B cell (primary cell): ENCODE measurements at places on chromosomes 4 and X.

DNA sequence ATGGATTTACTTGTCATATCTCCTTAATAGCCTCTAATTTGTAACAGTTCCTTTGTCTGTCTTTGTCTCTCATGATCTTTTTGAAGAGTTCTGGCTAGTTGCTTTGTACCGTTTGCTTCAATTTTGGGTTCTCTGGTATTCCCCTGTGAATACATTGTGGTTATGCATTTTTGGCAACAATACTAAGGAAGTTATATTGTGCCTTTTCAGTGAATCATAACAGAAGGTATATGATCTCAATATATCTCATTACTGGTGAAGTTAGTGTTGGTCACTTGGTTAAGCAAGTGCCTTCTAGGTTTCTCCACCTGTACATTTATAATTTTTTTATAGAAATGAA, 48.6 kb downstream of the DCLK2 start:
- peak; percentile 50 for DNase-seq

DNA sequence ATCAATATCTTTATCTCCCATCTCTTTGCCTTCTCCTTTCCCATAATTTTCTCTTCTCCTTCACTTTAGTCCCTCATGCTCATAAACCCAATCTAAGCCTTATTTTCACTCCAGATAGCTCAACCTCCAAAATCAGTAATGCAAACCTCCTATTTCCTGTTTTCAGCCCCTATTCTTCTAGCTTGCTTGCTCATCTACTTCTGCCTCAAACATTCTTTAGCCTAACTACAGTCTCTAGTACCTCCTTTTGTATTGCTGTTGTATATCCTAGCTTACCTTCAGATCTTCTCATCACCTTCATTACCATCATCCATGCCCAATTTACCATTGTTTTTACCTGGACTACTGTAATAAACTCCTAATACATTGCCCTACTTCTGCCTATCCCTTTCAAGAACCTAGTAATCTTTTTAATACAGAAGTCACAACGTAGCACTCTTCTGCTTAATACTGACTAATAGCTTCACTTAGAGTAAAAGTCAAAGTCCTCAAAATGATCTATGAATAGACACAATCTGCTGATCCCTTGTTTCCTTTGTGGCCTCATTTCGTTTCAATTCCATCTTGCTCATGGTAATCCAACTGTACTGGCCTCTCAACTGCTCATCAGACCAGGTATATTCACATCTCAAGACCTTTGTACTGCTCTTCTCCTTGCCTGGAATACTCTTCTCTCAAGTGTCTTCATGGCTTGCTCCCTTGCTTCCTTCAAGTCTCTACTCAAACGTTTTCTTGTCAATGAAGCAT, 123.4 kb downstream of the FAM13A start:
- no peak for DNase-seq

DNA sequence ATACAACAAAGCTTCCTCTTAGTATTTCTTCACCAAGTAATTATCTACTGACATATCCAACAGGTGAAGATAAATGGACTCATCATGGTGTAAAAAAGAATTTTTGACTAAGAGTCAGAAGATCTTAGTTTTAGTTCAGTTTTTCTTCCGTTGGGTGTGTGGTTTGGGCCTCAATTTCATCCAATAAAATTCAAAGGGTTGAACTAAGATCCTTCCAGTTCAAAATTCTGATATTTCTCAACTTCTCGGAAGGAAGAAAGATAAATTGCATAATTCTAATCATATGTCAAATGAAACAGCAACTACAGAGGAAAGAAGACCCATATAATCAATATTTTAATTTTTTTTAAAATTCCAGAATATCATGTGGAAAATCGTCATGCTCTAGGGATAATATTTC, 192.7 kb downstream of the SPRY1 start:
- no peak for DNase-seq

DNA sequence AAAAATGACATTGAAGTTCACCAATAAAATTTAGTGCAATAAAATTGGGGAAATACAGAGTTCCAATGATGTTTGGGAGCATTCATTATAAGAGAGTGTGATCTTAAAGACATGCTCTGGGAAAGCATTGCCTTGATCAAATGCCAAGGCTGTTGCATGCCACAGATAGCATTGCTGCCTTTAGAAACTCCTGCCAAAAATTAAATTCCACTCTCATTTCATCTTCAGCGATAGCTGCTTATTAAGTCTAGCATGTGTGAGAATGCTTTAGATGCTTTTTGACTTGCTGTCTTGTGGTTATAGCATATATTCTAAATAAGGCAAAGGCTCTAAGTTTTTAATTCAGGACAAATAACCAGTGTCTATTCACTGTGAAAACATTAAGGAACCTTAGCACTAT, 49.3 kb downstream of the NPNT start:
- DNase-seq = no peak

GRCh38 chr4:6425336-6425735, 47.1 kb downstream of the PPP2R2C start:
- DNase-seq = no peak

DNA sequence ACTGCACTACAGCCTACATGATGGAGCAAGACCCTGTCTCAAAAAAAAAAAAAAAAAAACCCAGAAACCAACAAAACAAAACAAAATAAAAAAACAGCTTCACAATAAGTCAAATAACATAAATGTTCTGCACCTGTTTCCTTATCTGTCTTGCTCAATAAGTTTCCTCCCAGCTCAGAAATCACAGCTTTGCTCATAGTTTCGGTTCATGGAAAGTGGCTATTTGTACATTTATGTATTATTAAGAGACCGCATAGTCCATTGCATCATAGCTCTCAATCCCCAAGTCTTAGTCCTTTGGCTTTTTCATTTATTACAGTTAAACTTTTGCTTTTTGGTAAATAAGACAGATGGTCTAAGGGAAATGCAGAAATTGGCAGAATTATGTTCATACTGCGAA, 24.4 kb upstream of the CFAP299 start:
- no peak for DNase-seq

DNA sequence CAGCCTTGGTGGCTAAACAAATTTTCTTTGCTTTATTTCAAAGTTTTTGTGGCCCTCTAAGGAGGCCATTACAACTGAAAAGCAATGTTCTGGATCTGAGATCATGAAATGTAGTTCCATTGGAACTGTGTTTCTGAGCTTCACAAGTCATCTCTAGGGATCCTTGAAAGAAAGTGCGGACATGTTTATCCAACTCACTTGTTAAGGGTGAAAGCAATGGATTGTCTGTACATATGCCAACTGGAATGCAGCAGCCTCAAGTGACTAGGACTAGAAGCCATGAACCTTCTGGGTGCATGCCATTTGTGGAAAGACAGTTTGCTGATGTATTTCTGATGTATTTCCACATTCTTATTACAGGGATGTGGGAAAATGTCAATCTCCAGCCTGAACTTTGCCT, 36.7 kb upstream of the KLHL13 start:
- no peak for DNase-seq

DNA sequence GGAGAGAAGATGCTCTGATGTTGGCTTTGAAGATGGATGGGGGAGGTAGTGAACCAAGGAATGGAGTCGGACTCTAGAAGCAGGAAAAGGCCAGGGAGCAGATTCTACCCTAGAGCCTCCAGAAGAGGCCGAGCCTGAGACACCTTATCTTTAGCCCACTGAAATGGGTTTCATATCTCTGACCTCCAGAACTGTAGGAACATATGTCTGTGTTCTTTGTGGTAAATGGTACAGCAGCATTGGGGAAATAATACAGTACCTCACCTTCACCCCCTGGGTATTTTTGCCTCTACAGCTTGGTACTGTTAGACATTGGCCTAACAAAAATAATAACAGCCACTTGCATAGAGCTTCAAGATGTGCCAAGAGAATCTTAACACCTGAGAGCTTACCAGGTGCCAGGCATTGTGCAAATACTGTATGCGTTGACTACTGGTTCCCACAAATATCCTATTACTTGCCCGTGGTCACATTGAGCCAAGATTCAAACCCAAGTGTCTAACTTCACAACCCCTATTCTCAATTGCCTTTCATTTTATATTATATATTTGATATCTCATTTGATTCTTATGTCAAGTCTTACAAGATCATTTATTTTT, 57.0 kb upstream of the PGM2 start:
- no peak for DNase-seq

- no peak for DNase-seq
These were observed 119.8 kb downstream of the AGTR2 start for GRCh38 chrX:116290359-116290758.

DNA sequence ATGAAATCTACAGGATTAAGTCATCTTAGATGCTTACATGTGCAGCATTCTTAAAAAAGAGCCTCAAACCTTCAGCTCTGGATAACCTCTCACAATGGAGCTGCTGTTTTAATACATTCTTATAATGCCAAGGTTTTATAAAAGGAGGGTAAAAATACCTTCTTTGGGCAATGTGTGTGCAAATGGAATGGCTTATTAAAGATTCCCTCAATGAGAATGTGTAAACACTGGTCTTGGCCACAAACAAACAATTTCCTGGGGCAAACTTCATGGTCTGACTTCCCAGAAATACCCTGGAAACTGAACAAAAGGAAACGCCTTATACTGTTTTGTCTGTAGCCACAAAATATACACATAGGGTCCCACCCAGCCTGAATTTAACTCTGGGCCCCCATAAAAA, 148.6 kb upstream of the INTU start:
- no peak for DNase-seq

DNA sequence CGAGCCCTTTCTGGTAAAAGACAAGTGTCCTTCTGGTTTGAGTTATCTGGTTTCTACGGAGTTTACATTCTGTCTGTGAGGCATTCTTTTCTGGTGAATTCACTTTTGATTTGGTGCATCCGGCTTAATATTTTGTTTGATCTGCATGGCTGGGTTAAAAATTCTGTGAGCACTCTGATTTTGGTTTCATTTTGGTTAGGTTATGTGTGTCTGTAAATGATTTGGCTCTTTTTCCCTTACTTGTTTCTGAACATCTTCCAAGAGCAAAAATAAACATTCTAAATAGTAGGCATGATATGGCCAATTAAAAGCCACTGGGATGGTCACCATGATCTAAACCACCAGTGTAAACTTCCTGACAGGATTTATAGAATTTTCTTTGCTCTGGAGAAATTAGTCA, 85.7 kb upstream of the PTPN13 start:
- DNase-seq = no peak

DNA sequence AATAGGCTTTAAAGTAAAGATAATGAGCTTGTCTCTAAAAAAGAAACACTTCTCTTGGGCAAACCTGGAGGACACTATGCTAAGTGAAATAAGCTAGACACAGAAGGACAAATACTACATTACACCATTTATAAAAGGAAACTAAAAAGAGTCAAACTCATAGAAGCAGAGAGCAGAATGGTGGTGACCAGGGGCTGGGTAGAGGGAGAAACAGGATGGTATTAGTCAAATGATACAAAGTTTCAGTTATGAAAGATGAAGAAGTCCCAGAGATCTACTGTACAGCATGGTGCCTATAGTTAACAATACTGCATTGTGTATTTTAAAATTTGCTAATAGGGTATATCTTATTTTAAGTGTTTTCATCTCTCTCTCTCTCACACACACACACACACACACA, 28.5 kb downstream of the ACSL4 start:
- DNase-seq = no peak

GRCh38 chr4:163755013-163755412, 260.5 kb downstream of the TMA16 start:
- peak; percentile 56 for DNase-seq

DNA sequence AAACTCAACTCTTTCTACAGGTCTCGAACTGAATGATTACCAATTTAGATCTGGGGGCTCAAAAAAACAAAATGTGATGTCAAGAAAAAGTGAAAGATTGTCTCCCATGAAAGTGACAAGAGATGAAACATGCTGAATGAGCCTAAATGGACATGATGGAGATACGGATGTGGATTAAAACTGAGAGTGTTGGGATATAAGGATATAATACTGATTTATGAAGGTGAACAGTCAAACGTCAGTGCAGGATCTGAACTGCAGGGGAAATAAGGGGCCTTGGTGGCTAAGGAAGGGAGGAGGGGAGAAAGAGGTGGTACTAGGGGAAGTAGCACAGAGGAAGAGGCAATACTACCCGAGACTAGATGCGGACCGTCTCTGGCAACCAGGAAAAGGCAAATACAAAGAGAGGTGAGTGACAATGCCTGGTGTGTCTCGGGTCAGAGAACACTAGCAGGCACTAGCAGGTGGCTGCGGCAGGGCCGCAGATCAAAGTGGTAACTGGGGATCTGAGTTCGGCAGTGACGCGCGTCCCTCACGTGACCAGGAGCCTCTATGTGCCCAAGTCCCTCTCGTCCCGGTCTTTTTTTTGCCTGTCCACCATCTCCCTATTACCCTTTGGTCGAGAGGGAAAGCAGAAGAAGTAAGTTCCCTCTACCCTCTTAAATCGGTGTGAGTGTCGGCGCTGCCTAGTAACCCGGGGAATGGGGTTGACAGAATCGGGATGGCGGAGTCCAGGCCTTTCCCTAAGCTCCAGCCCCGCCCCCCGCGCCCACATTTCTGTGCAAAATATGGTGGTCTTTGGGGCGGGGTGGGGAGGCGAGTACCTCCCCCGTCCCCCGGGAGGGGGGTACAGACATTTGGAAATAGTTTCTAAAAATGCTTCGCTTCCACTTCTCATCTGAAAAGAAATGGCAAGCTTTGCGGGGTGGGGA, at the start of gene TCEAL1:
Gene TCEAL1, plus strand, starts transcription at position 590 of the 932 bp plus-strand sequence. CDS start 942 bp downstream, outside the sequence.
- peak; percentile 69 for DNase-seq

GRCh38 chrX:37867536-37868153, 20.3 kb upstream of the DYNLT3 start:
- no peak for DNase-seq

DNA sequence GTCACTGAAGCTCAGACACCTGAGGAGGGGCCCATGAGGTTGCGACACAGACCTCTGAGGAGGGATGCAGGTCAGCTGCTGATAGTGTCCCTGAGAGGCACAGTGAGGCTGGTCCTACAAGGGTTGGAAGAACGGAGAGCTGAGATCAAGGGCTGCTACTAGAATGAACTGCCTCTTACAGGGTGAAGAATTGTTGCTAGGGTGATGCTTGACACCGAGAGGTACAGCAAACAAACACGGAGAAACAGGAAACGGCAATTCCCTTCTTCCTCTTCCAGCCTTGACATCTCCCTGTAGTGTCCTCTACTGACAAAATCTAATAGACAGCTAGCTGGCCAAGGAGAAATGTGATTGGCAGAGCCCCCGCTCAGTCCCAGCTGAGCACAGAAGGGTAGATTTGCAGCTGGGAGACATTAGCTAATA, 11.8 kb upstream of the HPGDS start:
- DNase-seq = no peak

- no peak for DNase-seq
These were observed 890 bp upstream of the NAP1L5 start for GRCh38 chr4:88698519-88698918.

GRCh38 chrX:1720836-1721235, 106.0 kb downstream of the ASMT start:
- DNase-seq = no peak

DNA sequence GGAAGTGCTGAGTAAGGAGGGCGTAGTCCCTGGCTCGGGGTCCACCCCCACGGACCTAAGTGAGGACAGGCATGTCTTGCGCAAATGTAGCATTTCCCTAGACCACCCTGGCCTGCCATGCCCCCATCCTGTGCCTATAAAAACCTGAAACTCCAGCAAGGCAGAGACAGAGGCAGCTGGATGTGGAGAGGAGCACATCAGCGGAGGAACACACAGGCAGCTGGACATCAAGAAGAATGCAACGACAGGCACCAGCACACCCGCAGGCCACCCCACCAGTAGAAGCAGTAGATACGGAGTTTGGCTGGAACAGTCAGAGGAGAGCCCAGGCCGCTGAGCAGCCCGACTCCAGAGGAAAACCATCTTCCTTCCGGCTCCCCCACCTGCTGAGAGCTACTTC, 345.9 kb downstream of the FSTL5 start:
- DNase-seq = no peak

- DNase-seq = no peak
These were observed 504.1 kb downstream of the PCDH11X start for GRCh38 chrX:92283308-92283707.

- DNase-seq = peak; percentile 35
These were observed 165.3 kb upstream of the FTHL17 start for GRCh38 chrX:31237189-31237588.
